NCI-H2227 treated with DMSO at 0.1 percent for 48 hours (cell line): ENCODE measurements at places on chromosomes 12 and 14.

- no peak for DNase-seq
Observed at GRCh38 chr12:30439201-30439600, 256.5 kb downstream of the IPO8 start.

GRCh38 chr14:100770046-100770445, 43.4 kb downstream of the DLK1 start:
- DNase-seq = no peak

DNA sequence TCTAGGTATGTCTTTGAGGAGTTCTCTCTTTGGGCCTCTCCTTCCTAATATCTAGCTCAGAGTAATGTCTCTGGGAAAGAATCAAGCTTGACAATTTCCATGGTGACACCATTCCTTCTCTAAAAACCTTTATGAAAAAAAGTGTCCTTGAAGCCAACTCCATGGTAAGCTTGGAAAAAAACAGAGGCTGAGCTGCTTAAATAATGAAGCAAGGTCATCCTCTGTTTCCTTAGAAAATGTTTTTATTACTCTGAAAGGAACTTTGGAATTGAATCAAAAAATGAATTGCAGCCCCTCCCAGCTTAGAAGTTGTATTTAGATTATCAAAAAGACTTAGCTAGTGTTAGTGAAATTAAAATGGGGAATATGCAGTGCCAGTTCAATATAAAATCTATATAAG, 166.1 kb upstream of the KITLG start:
- no peak for DNase-seq

GRCh38 chr14:83873669-83874068, 1656.3 kb upstream of the FLRT2 start:
- no peak for DNase-seq

- DNase-seq = no peak
Observed at GRCh38 chr14:31071151-31071550, 45.0 kb upstream of the STRN3 start.

DNA sequence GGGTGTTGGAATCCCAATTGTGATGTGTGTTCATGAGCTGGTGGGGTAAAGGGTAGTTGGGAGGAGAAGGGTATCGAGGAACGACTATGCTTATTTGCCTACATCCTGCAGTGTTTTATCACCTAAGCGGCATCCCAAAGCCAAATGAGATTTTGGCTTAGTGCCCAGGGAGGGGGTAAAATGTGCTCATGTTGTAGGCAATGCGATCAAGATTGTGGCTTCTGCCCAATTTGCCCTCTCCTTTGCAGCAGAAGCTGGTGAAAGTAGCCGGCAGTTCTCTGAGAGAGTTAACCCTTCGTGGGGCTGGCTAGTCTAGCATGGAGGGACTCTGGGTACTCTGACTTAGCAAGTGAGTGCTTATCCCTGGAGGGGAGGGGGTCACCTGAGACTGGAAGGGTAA, 753 bp downstream of the RPH3A start:
- DNase-seq = peak; percentile 46

DNA sequence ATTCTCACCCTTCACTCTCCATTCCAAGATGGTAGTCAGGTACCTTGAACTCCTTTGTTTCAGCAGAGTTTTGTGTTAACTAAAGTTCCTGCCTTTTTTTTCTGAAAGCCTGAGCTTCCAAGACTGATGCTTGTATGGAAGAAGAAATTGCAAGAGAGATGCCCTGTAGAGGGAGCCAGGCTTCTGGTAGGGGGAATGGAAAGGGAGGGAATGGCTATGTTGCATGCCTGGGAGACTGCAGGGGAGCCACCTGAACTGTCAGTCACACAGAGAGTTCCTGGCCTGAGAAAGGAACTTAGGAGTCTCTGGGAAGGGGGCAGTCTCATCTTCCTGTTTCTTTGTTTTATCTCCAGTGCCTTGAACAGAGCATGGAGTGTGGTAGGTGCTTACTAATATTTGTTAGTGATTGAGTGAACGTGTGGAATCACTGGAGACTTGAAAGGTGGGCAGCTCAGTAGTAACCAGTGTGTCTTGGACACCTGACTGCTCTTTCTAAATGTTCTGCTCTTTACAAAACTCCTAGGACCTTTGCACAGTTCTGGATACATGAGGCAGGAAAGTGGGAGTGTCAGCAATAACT, 132.2 kb downstream of the ANO4 start:
- no peak for DNase-seq

DNA sequence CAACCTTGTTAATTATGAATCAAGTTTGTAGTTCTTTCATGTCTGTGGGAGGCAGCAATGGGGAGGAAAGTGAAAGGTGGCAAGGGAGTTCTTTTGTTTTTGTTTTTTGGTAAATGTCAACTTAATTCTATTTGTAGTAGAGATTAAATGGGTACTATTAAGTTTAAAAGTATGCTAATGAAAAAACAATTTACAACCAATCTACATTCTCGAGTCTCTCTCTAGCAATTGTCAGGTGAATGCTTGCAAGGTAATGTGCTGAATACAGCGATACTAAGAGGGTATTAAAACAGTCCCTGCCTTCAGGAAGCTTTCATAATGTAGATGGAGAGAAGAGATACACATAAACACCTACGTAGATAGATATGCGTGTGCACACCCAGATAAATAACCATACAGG, 1.6 kb upstream of the DACT1 start:
- no peak for DNase-seq

- DNase-seq = no peak
Observed at GRCh38 chr12:89122852-89123251, 229.4 kb downstream of the DUSP6 start.

- DNase-seq = peak; percentile 51
Observed at GRCh38 chr14:63543826-63544406, 739 bp upstream of the PPP2R5E start.

- no peak for DNase-seq
Observed at GRCh38 chr12:65367396-65367795, 88.9 kb downstream of the MSRB3 start.

- no peak for DNase-seq
Observed at GRCh38 chr14:22955702-22956569, 954 bp downstream of the HAUS4 start.

- no peak for DNase-seq
Observed at GRCh38 chr12:58420503-58420902, 479.1 kb downstream of the ATP23 start.

DNA sequence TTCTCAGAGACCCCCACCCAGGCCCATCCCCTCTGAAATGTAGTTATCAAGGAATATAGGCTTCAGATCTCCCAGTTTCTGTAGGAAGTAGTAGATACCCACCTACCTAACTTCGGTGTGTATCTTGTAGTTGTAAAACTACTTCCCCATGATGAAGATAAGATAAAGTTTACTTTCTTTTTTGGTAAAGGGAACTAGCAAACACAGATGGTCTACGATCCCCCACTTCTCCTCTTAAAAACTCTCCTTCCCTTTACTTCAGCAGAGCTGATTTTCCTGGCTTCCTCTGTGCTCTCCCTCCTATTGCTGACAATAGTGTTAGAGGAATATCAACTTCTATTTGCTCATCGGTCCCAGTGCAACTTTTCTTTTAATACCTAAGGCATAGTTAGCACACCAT, 395.2 kb downstream of the RPL10L start:
- no peak for DNase-seq

DNA sequence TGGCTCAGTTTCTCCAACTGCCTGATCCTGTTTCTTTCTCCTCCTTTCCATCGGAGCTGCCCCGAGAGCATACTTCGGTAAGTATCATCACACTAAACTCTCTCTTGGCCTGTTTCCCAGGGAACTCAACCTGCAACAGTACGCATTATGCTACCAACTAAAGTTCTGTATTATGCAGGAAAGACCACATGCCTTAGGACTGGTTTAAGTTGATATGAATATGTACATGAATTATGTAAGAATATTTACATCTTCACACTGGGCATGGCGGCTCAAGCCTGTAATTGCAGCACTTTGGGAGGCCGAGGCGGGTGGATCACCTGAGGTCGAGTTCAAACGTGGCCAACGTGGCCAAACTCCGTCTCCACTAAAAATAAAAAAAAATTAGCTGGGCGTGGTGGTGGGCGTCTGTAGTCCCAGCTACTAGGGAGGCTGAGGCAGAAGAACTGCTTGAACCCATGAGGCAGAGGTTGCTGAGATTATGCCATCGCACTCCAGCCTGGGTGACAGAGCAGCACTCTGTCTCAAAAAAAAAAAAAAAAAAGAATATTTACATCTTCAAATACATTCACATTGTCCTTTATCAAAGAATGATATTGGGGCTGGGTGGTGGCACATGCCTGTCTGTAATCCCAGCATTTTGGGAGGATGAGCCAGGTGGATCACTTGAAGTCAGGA, 31.9 kb upstream of the VPS33A start:
- no peak for DNase-seq

DNA sequence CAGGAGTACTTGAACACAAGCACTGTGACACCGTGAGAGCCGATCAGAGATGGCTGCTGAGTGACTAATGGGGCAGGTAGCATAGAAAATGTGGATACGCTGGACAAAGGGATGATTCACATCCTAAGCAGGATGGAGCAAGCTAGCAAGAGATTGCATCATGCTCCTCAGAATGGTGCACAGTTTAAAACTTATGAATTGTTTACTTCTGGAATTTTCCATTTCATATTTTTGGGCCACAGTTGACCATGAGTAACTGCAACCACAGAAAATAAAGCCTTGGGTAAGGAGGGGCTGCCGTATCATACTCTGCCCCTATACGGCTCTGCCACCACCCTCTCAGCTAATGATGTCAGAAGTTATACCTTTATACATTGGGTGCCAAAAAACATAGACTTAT, 23.3 kb upstream of the MARK3 start:
- no peak for DNase-seq

- DNase-seq = no peak
Observed at GRCh38 chr12:88367231-88367630, 213.0 kb downstream of the KITLG start.

GRCh38 chr12:50934981-50935807, 17.1 kb upstream of the HIGD1C start:
- DNase-seq = no peak

GRCh38 chr12:96103067-96103644, 67.8 kb upstream of the LTA4H start:
- DNase-seq = no peak
